Stimulated activated CD8-positive, alpha-beta memory T cell treated with anti-CD3 and anti-CD28 coated beads, Interleukin-4, amount 100 ng/mL, for 1 hour (primary cell): ENCODE measurements at places on chromosomes 7 and 10.

GRCh38 chr7:20194343-20194995 lies 22.7 kb downstream of the MACC1 start:
- DNase-seq: no peak

DNA sequence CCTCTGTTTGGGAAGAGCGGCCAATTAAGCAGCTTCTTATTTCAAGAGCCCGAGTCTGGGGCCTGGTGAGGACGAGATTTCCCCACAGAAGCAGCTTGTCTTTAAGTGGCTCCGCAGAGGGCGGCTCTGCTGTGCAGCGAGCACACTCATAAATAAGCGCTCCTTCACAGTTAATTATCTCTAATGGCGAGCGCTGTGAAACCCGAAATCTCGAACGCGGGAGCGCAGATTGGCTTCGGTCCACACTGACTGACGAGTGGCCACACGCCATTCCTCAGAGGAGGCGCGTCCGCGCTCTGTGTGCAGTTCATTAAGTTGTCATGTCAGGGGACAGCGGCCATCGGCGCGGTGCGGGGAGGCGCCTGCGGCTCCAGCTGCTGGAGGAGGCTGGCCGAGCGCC lies 560.9 kb downstream of the DNAJB6 start:
- no peak for DNase-seq

DNA sequence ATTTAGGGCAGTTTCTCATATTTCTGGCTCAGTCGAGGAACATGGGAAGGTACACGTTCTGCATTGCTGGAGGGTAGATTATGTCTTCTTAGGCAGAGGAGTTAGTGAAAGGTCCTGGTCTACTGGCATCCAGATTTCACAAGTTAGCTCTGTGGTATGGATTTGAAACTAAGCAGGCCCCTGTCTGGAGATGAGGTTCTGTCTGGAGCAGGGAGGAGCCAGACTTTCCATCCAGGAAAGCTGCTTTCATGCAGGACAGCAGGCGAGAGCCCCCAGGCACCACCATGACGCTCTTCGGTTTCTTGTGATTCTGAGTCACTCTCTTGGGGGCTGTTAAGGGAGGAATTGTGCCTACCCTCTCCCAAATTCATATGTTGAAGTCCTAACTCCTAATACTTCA lies 184.3 kb downstream of the KIAA1217 start:
- DNase-seq: no peak

DNA sequence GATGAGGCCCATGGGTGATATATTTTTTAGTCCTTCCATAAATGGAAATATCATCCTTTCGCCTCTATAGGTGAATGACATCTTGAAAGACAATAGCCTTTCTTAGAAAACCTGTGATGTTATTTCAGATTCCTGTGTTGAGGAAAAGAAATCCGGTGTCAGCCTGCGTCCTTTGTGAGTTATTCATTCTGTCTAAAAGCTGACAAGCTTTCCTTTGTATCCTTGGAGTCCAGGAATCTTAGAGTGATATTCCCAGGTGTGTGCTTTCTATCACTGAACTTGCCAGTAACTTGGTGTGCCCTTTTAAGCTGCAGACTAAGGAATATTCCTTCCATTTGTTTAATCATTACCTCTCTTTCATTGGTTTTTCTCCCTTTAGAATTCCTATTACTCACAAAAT lies 41.0 kb downstream of the EVX1 start:
- DNase-seq: no peak

DNA sequence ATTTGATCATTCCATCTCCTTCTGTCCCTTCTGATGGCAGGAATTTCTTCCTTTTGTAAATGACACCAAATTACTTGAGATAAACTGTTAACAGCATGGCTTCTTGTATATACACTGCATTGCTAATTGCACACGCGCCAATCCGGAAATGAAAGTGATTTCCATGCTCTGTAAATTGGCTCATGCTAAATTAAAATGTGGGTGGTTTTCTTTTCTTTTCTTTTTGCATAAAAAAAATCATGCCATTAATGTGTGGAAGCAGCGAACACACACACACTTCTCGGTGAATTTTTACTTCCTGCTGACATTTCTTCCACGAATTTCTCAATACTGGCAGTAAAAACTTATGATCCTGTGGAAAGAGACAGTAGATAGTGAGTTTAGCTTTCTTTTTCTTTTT lies 123.1 kb upstream of the CCDC6 start:
- DNase-seq: no peak

- no peak for DNase-seq
These were observed 36.9 kb downstream of the BAG3 start for GRCh38 chr10:119688033-119688508.

DNA sequence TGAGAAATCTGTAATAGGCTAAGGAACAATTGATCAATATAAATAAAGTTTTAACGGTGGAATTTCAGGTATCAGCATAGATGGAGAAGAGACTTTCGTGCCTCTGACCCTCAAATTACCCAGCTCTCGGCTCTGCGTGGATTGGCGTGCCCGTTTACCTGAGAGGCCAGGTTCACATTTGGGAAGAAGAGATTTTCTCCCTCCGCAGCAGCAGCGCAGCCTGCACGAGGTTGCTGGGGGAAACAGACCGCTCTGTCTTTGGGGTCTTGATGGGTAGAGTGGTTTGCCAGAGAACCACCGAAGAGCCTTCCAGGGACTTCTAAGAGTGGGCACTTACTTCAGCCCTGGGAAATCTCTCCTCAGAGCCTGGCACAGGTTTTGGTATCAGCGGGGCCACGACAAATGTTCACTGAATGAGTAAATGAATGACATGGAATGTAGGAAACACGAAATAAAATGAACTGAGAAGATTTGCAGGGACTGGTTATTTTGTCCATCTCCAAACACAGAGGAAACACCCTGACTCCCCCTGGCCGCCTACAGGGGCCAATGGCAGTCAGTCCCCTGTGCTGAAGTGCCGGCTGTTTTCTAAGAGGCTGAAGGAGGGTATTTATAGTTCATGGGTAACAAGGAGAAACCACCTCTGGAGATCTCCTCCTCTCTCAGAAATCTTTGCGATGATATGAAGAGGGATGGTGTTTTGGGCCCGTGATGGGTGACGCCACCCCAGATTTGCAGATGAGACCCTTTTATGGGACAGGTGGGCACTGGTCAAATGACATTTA lies 338.5 kb downstream of the ADARB2 start:
- DNase-seq: no peak

- no peak for DNase-seq
These were observed 1.6 kb downstream of the KIAA1217 start for GRCh38 chr10:24210501-24210900.

DNA sequence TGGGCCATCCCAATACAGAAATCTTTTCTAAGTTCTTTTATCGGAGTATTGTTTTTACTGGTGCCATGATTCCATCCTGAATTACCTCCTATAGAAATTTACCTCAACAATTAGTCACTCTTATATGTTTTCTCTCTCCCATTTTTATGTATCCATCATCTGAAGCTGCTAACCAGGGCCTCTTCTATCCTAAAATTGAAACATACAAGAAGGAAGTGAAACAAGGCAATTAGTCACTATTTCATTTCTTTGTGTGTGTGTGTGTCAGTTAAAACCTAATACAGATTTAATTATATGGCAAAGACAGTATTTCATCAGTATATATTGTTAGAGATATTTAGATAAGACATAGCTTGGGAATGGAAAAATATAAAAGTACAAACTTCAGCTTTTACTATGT lies 148.4 kb upstream of the AHR start:
- no peak for DNase-seq

GRCh38 chr7:32255036-32255435 lies 184.8 kb upstream of the PDE1C start:
- DNase-seq: no peak

DNA sequence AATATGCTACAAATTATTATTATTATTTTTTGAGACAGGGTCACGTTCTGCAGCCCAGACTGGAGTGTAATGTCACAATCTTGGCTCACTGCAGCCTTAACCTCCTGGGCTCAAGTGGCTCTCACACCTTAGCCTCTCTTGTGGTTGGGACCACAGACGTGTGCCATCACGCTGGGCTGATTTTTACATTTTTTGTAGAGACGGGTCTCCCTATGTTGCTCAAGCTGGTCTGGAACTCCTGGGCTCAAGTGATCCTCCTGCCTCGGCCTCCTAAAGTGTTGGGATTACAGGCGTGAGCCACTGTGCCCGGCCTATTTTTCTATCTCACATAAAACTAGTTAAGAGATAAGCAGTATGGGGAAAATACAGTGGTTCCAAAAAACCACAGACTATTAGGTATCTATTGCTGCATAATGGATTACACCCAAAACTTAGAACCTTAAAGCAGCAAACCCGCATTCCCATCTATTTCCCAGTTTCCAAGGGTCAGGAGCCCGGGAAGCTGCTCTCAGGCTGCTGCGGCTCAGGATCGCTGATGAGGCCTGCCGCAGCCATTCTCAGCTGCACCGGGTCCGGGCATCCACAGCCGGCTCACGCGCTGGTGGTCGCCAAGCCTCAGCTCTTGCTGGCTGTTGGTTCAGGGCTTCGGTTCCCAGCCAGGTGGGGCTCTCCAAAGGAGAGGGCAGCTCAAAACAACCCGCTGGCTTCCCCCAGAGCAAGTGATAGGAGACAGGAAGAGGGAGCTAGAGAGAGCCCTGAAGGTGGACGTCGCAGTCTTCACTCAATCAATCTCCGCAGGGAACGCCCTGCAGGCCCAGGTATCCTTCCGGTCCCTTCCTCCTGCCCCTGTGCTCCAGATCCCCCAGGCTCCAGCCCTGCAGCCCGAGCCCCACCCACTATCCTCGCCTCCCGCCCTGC lies 128.2 kb downstream of the UBE2H start:
- DNase-seq: no peak

DNA sequence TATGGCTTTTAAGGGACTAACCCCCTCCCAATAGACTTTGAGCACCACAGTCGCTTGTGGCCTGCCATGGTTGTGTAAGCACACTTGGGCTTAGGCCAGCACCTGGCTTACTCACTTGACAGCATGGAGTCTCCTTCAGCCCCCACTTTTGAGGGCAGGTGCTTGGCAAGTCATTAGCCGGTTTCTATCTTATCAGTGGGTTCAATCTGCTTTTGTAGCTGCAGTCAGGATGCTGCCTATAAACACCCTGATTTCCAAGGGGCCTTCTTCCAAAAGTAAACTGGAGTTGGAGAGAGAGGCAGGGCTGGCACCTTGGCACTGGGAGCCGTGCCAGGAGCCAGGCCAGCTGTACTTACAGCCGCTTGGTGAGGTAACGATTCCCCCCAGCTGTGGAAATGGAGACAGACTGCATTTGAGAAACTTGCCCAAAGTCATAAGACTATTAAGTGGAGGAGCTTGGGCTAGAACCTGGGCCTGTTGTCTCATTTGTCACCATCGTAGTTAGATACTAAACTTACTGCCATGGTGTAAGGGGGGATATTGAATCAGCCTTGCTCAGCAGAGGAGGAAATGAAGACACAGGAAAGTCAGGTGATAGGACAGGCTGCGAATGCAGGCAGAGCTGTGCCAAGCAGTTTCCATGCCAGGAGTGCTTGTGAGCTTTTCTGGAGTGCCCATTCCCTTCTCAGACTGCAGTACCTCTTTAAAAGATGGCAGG lies 92.2 kb upstream of the EFCAB10 start:
- DNase-seq: no peak

DNA sequence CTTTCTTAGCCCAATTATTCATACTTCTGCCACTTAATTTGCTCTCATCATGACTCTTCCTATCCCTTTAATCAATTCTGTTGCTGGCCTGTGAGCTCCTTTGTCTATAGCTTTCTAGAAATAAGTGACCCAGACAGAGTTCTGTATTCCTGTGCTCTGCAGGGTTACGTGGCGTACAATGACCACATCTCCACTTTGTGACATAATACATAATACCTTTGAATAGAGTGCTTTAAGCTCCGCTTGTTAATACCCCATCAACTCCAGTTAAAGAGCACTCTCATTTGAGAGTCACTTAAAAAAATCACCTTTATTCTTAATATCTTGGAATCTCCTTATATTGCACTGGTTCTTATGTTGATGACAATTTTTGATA lies 619.0 kb downstream of the PARD3 start:
- DNase-seq: no peak

DNA sequence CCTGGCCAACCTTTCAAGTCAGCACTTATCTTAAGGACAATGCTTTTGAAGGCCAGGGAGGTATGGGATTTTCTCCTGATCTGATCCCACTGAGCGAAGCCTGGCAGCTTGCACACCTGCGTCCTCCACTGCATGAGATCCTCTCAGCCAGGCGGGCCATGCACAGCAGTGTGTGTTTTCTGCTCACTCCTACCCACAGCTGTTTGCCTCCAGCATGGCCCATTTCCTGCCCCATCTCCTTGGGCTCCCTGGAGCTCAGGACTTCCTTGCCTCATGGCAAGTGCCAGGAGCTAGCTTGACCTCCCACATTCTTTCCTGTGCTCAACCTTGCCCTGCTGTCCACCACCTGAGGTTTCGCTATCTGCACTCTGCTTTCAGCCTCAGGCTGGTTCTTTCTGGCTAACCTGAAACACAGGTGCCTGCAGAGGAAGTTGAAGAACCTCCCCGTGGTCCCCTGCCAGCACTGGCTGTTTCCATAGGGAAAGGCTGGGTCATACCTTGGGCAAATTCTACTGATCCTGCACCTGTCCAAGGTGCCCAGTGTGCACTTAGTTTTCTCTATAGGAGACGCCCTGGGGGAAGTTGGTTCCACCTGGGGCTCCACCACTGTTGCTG lies 43.9 kb upstream of the EEPD1 start:
- no peak for DNase-seq

DNA sequence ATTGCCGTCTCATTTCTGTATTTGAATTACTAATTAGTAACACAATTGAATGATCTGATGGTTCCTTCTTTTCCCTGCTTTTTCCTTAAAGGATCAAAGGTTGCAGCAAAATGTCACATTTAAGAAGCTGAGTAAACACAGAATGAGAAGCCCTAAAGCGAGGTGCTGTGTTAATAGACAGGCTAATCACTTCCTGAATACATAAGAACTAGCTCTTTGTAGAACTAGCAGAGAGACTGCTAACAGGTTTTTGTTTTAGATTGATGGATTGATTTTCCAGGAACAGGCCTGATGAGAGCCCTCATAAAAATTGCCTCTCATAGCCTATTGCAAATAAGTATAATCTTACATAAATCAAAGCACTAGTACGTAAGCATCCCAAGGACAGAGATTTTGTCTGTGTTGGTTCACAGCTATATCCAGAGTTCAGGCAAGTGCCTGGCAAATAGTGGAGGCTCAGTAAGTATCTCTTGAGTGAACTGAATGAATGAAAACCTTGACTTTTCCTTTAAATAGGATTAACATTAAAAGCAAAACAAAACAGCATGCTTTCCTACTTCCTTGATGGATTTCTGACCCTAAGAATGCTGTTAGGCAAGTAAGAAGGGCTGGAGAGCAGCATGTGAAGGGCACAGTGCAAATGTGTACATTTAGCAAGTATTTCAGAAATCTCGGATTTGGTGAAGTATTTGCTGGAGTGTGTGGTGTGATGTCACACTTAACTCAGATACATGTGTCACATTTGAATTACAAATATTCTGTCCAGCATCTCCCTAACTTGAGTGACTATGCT lies 3.3 kb downstream of the TMEM229A start:
- DNase-seq: no peak

- DNase-seq: no peak
These were observed 145.7 kb upstream of the AHR start for GRCh38 chr7:17152721-17153120.

GRCh38 chr7:100489824-100490223 lies 6.1 kb downstream of the NYAP1 start:
- DNase-seq: no peak

GRCh38 chr10:19930936-19931893 lies 115.0 kb downstream of the PLXDC2 start:
- no peak for DNase-seq
